ENCODE measurements at places on chromosomes 7 and 10.

DNA sequence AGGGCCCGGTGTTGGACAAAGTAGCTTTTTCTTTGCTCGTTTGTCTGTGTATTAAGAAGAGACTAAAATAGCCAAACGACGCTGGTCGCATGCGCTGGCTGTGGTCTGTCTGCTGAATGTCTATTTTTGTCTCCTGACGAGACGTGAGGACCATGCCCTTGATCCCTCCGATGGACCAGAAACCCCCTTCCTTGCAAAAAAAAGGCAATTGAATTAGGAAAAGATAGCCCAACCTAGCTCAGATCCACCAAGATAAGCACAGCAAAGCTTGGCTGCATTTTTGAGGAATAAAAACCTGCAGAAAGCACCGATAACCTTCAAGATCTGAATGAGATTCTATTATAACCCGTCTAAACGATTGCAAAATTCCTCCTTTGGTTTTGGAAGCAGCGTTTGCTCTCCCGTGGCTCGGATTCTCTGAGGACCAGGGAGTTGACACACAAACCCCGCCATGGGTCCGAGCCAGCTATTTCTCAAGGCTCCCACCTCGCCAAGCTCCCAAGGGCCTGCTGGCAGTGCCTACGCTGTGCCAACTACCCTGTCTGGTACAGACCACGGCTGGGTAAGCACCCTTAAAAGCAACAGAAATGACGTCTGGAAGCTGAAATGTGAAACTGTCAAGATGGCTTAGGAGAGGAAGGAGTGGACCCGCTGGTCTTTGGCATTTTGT lies 17.7 kb upstream of the TTYH3 start:
- DNase-seq, result peak; percentile 46

DNA sequence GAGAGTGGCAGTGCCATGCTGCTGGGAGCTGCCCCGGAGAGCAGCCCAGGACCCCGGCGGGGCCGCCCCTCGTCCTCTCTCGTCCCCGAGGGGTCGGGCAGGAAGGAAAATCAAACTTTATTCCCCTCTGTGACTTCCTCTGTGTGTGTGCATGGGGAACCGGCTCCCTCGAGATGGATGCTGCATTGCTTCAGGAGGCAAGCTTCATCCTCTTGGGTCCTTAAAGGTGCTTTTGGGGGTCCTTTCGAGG lies 726 bp downstream of the MCU start:
- DNase-seq, result no peak

DNA sequence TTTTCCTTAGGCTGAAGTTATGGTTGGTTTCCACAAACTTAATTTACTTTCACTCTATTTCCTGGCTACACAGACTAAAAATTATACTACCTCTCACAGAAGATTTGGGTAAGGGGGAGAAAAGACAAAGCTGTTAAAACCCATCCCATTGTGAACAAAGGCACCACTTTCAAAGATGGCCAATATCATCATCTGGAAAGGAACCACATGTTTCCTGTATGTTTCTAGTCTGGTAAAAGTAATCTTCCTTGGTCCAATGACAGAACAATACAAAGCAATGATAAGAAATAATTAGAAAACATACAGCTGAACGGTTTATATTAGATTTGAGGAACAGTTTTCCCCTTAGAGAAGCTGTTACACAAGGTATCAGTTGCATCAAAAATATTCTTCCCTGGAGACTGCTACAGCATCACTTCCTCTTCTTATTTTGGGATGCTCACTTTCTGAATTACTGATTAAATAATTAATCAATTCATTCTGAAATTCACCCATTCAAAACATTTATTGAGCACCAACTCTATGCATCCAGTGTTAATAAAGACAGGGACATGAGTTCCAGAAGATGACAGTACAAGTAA lies 8.5 kb upstream of the SFR1 start:
- no peak for DNase-seq

GRCh38 chr10:119131512-119132240 lies 27.8 kb downstream of the DENND10 start:
- DNase-seq, result no peak

GRCh38 chr7:35799846-35800717 lies 775 bp upstream of the SEPTIN7 start:
- peak; percentile 84 for DNase-seq

GRCh38 chr10:102998399-102998907 lies 80.4 kb downstream of the CNNM2 start:
- DNase-seq, result no peak

GRCh38 chr7:48502021-48502420 lies 330.8 kb downstream of the ABCA13 start:
- no peak for DNase-seq

DNA sequence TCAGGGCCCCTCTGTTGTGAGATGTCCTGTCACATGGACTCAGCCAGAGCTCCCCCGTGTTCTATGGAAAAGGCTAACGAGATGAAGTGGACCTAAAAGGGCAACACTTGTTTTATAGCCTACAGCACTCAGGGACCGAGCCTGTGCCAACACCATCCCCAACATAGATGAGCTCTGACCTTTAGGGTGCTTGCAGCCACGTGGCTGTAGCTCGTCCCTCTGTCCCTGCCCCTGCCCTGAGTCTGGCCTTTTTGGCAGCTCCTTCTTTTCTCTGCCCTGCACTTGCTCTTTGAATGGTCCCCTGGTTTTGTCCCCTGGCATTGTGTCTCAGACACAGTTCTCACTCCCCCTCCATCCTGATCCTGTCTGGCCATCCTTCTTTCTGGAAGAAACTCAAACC lies 81.2 kb upstream of the GDF10 start:
- DNase-seq, result no peak
